H1 (cell line): ENCODE measurements at places on chromosomes 6 and 20. TPM values are rescaled to one million over a fixed set of nuclear protein-coding genes. Genes with fewer than 3 reads are reported as not detected.
A peak's percentile ranks its signal among the peaks of the same experiment; 100 is the strongest.

- H3K4me1 ChIP-seq = peaks cover 2% of the 10 kb centered on the region
- no peaks in the 10 kb centered on the region for H3K36me3 ChIP-seq
- H3K27ac ChIP-seq = no peak overlapping the region
- DNase-seq = no peak
- H3K4me3 ChIP-seq = no peak overlapping the region
Observed at GRCh38 chr6:106005954-106006353, 80.2 kb upstream of the PRDM1 start.

GRCh38 chr6:167151648-167152047 is 6.1 kb downstream of the GPR31 start:
- H3K27me3 ChIP-seq = peaks cover 3% of the 10 kb centered on the region; the same call in 1 of the 2 replicates
- no peak for DNase-seq
- no peak overlapping the region; the same call in 1 of the 2 replicates for H3K27ac ChIP-seq

DNA sequence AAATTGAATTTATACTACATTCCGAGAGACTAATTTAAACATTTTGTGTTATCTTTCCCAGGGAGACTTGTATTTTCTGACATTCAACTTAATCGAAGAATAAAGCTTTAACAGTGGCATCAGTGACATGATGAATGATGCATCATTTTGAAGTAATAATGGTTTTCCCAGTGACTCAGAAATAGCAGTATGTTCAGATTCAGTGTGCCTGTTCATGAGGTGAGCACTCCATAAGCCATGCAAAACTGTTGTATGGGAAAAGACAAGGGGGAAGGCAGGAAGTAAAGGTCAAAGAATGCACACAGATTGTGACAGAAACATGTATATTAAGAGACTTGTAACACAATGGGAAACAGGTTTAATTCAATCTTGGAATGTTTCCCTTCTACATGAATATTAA is 1348.2 kb upstream of the GJE1 start:
- no peaks in the 10 kb centered on the region for H3K36me3 ChIP-seq
- H3K27ac ChIP-seq = no peak overlapping the region
- no peak overlapping the region for H3K4me3 ChIP-seq
- no peaks in the 10 kb centered on the region for H3K27me3 ChIP-seq

DNA sequence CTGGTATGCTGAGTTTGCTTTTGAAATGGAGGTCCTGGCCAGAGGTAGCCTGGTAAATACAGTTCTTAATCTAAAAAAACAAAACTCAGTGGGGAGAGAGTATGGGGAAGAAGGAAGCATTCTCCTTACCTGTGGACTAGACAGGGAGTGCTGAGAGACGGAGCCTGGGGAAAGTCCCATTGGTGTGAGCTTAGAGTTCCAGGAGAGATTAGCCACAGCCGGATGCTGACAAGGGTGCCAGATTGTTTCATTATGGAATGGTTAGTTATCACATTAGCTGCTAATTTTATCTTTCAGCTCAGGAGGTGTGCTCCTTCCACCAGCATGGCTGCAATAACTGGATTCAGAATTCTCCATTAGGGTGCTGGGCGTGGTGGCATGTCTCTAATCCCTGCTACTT is 75.9 kb downstream of the RREB1 start:
- H3K4me1 ChIP-seq = no peaks in the 10 kb centered on the region
- no peaks in the 10 kb centered on the region for H3K27me3 ChIP-seq
- no peak for DNase-seq
- no peak overlapping the region for H3K4me3 ChIP-seq
- H3K27ac ChIP-seq = no peak overlapping the region

- H3K4me3 ChIP-seq = no peak overlapping the region
- H3K4me1 ChIP-seq = no peaks in the 10 kb centered on the region
- H3K36me3 ChIP-seq = no peaks in the 10 kb centered on the region
- H3K27me3 ChIP-seq = peaks cover 7% of the 10 kb centered on the region
Observed at GRCh38 chr20:23450877-23451276, 1.8 kb downstream of the CST11 start.

DNA sequence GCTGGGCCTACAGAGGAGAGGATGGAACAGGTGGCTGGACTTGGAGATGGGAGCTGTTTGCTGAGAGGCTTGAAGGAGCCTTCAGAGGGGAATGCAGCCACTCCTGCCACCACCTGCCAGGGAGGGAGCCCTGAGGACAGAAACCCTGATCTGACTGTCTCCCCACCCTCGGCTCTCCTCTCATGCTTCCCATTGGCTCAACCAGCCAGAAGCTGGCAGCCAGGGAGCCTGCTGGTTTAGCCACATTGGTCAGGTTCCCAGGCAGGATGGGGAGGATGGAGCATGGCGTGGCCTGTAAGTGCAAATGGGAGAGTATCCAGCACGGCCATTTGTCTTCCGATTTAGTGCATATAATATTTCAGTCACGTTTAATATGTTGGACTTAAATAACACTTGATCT is 12.8 kb downstream of the TREM1 start:
- no peaks in the 10 kb centered on the region for H3K36me3 ChIP-seq
- H3K4me1 ChIP-seq = no peaks in the 10 kb centered on the region
- H3K27me3 ChIP-seq = no peaks in the 10 kb centered on the region; the same call in 1 of the 2 replicates
- DNase-seq = peak; percentile 39
- no peak overlapping the region for H3K4me3 ChIP-seq

DNA sequence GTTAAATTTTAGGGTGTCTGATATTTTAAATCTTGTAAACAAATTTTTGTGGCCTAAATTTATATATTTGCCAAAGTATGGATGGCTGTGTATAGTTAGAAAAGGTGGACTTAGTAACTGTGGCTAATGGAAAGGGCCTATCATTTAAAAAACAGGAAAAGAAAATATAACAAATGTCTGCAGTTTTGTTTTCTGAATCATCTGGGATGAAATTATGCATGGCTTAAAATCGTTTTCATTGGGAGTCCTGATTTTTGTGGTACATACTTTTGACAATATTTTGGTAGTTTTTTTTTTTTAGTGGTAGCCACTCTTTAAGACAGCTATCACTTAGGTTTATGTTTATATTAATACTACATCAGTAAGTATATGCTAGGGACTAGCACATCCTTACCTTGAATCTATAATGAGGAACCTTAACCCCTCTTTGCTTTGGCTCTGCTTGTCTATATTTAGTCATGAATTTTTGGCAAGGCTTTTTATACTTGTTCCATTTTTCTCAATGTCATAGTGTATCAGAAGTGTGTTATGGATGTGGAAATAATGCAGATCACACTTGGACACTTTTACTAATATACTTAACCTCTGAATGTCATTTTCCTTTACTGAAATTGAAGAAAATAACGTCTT is 5.6 kb downstream of the ARID1B start:
- H3K4me1 ChIP-seq = no peaks in the 10 kb centered on the region; the same call in 1 of the 2 replicates
- peaks cover 11% of the 10 kb centered on the region; the same call in 1 of the 2 replicates for H3K36me3 ChIP-seq
- no peak overlapping the region for H3K4me3 ChIP-seq
- DNase-seq = no peak
- H3K27ac ChIP-seq = no peak overlapping the region

DNA sequence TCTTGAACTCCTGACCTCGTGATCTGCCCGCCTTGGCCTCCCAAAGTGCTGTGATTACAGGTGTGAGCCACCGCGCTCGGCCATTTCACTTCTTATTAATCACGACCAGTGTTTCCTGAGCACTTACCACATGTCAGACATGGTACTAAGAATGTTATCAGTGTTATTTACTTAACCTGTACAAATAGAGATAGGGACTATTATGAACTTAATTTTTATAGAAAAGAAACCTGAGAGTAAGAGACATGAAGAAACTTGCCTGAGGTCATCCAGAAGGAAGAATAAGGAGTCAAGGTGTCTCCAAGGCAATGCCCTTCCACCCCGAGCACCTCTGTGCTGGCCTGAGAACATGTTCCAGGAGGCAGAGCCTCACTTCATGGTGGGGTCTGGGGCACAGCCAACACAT is 29.3 kb upstream of the EZR start:
- no peak overlapping the region for H3K27ac ChIP-seq
- H3K36me3 ChIP-seq = no peaks in the 10 kb centered on the region
- H3K4me3 ChIP-seq = no peak overlapping the region
- DNase-seq = no peak

- no peaks in the 10 kb centered on the region for H3K36me3 ChIP-seq
- no peaks in the 10 kb centered on the region for H3K4me1 ChIP-seq
- DNase-seq = no peak
- no peak overlapping the region for H3K4me3 ChIP-seq
- no peaks in the 10 kb centered on the region for H3K27me3 ChIP-seq
- no peak overlapping the region for H3K27ac ChIP-seq
Observed at GRCh38 chr20:47392015-47392720, 35.7 kb upstream of the ZMYND8 start.

GRCh38 chr6:897528-898207 is 204.7 kb upstream of the EXOC2 start:
- H3K4me1 ChIP-seq = no peaks in the 10 kb centered on the region
- H3K27me3 ChIP-seq = no peaks in the 10 kb centered on the region
- no peak for DNase-seq
- H3K4me3 ChIP-seq = no peak overlapping the region
- H3K27ac ChIP-seq = no peak overlapping the region

- DNase-seq = no peak
- no peak overlapping the region for H3K27ac ChIP-seq
- no peak overlapping the region for H3K4me3 ChIP-seq
- no peaks in the 10 kb centered on the region for H3K27me3 ChIP-seq
Observed at GRCh38 chr20:58024241-58024721, 204.2 kb downstream of the ANKRD60 start.

DNA sequence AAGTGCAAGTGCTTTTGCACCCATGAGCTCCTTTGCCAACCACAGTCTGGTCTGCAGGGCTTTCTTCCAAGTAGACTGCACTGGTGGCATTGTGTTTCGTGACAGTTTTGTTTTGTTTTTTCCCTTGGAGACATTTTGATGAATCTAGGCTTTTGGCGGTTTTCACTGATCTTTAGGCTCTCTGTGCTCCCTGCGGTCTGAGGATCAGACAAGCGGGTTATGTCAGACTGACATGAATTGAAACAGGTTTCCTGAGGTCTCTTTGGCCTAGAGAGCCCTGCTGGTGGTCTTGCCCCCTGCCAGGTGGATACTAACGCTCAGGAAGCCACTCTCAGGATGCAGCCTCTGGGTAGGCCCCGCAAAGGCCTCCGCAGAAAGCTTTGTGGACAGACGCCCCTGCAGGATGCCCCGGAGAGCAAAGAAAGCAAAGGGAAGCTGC is 555.4 kb upstream of the AGPAT4 start:
- H3K4me1 ChIP-seq = no peaks in the 10 kb centered on the region
- no peaks in the 10 kb centered on the region for H3K27me3 ChIP-seq
- no peaks in the 10 kb centered on the region for H3K36me3 ChIP-seq
- no peak for DNase-seq

DNA sequence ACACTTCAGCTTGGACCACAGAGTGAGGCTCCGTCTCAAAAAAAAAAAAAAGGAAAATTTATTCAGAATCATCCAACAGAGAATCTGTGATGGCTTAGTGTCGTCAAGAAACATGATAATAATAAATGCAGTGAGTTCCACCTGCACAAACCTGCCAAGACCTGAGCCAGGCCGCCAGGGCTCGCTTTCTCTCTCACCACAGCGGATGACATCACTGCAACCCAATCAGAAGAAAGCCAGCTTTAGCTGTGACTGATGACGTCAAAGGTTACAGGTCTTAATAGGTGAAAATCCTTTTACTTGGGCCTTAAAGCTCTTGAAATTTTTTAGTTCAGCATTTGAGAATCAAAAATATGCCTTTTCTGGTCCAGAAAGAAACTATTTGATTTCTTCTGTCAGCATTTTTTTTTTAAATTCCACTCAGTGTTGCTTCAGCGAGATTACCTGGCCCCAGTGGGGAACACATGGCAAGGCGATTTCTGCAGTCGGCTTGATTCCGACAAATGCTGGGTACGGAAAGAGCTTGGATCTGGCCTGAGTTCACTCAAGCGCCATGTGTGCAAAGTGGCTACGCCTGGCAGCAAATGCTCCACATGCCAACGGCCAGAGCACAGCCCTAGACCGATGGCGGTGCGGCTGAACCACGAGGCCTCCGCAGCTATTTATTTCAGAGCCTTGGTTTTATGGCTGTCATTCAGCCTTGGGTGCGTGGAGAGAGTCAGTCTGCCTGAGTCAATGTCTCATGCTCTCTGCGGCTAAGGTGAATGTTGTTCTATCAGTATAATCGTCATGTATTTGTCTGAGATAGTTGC is 105.7 kb upstream of the QKI start:
- H3K4me3 ChIP-seq = no peak overlapping the region
- H3K4me1 ChIP-seq = no peaks in the 10 kb centered on the region
- no peak for DNase-seq

DNA sequence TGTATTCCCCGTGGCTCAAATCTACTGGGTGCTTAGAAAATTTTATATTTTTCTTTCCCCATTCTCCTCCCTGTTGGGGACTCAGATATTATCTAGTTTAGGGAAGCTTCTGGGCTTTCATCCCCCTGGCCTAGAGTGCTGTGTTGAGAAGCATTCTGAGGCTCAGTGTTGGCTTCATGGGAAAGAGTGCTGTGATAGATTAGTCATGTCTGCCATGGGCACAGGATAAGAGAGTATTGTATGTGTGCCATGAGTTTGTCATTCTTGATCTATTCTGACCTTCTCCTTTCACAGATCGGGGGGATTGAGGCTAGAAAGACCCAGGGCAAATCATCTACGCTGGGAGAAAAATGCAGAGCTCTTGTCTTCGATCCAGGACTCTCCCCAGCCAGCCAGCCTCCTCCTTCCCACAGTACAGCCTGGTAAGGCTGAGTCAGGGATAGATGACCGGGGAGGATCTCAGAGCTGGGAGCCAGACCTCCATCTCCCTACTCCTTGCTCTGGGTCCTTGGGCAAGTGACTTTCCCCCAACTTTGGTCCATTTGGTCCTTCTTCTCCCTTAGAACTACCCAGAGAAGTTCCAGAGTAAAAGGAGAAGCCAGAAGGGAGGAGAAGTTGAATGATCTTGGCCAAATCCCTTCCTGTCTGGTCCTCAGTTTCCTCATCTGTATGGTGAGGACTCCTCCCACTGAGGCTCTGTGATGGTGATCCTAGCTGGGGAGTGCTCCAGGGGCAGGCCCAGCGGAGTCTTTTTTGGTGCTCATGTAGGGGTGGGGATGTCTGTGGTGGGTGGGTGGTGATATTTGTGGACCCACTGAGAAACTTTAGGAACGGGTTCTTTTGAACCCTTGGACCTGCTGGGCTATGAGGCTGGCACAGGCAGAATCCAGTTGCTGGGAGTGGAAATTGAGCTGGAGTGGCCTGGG is 5.0 kb downstream of the SRC start:
- no peaks in the 10 kb centered on the region for H3K27me3 ChIP-seq
- no peaks in the 10 kb centered on the region for H3K4me1 ChIP-seq
- DNase-seq = no peak
- H3K4me3 ChIP-seq = no peak overlapping the region
- no peaks in the 10 kb centered on the region for H3K36me3 ChIP-seq

GRCh38 chr6:114941078-114941477 is 598.3 kb upstream of the HS3ST5 start:
- no peak overlapping the region for H3K4me3 ChIP-seq
- H3K27me3 ChIP-seq = no peaks in the 10 kb centered on the region
- peaks cover 3% of the 10 kb centered on the region for H3K4me1 ChIP-seq
- no peaks in the 10 kb centered on the region for H3K36me3 ChIP-seq

MROH8 gene
- 0.48 and 0.50 TPM in 2 replicates for total RNA-seq

GJA10 gene
- total RNA-seq = not detected in 2 replicates

ASIP gene
- not detected in 2 replicates for total RNA-seq

GABRR1 gene
- 0.17 and 0.60 TPM in 2 replicates for total RNA-seq

C6orf58 gene
- not detected in 2 replicates for total RNA-seq

SUMO4 gene
- total RNA-seq = 1.0 and 1.3 TPM in 2 replicates

ADGRF1 gene
- not detected in 2 replicates for total RNA-seq
